ENCODE measurements at places on chromosomes 6 and 20.

- no peak for DNase-seq
These were observed 2.6 kb upstream of the SIRPB1 start for GRCh38 chr20:1622450-1622849.

GRCh38 chr6:169881976-169882375, 130.6 kb downstream of the ERMARD start:
- DNase-seq: no peak

DNA sequence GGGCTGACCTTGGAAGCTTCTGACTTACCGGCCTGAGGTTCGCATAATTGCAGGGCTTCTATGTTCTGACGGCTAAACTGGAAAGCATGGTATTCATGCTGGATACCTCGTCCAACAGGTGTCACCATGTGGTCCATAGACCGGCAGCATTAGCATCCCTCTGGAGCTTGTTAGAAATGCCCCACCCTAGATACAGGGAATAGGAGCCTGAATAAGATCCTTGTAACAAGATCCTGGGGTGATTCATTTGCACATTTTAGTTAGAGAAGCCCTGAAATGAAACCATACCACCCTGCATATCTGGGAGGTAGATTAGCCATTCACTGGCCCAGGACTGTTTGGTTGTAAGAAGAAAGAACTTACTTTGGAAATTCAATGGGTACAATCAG, 77.7 kb downstream of the TMEM170B start:
- no peak for DNase-seq

DNA sequence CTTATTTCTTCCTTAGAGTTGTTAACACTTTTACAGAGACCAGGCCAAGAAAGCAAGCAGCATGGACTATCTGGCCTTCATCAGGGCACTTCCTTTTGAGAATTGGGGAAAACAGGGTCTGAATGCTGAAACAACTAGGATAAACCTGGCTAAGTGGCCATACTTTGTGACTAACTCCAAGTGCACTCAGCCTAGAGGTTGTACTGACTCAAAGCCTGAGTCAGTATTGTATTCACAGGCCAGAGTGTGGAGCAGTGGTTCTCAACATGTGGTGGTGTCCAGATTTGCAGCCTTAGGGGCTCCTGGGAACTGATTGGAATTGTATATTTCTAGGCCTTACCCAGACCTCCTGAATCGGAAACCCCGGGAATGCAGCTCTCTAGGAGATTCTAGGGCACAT, 20.1 kb downstream of the SEC23B start:
- DNase-seq: peak; percentile 30

DNA sequence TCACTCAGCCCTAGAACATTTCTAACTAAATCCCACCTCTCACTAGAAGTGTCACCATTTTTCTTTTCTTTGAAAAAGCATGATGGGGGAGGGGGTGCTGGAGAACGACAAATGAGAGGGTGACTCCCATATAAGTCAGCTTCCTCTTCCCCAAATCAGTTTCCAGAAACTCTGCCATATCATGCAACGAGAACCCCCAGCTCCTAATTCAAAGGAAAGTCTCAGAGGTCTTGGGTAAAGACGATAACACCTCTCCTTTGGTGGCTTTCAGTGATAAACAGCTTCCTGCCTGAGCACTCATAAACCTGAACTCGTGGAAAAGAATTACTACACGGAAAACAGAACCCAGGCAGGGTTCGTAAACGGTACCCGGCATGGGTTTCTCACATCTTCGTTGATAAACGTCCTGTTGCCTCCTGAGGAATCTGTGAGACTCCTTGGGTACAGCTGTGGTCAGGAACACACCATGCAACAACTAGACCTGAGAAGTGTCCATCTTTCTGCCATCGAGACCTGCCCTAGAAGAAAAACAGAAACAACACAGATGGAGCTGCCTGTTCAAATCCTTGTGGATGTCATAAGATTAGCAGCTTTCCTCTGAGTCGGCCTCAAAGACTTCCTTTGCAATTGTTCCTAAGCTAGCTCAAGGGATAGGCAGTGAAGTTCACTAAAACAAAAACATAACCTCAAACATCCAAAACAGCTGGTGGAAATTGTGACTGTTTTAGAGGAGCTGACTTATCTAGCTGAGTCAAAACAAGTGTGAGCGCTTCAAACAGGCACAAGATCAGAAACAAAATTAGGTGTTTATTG, 185.8 kb upstream of the PRDM1 start:
- DNase-seq: no peak

GRCh38 chr20:46128310-46129151, 10.4 kb downstream of the CD40 start:
- no peak for DNase-seq

DNA sequence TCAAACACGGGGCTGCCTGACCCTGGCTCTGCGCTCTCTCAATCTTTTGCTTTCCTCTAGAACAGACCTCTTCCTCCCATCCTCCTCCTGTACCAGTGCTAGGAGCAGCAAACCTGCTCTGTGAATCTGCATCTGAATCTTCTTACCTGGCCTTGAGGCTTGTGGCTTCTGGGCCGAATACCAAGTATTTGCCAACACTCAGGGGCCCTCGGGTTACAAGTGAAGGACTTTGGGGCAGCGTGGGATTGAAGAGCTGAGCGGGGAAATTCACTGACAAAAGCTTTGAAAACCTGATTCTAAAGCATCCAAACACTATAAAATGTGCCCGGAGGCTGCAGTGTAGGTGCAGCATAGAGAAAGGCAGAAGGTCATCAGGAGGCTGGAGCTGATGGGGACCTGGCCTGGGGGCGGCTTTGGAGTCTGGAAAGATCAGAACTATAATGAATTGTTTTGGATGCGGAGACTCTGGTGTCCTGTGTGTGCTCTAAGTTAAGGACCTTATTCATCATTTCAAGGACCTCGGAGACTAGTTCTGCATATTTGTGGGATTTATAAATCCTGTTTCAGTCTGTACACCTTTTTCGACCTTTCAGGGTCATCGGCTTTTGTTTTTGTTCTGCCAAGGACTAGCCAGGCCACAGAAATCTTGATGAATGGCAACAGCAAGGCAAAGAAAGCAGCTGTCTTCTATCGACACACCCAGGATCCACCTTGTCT, 16.4 kb upstream of the IGF2R start:
- no peak for DNase-seq

GRCh38 chr20:32191873-32192272, 15.7 kb downstream of the PLAGL2 start:
- no peak for DNase-seq

- no peak for DNase-seq
These were observed 125.7 kb upstream of the SSTR4 start for GRCh38 chr20:22909436-22909835.

DNA sequence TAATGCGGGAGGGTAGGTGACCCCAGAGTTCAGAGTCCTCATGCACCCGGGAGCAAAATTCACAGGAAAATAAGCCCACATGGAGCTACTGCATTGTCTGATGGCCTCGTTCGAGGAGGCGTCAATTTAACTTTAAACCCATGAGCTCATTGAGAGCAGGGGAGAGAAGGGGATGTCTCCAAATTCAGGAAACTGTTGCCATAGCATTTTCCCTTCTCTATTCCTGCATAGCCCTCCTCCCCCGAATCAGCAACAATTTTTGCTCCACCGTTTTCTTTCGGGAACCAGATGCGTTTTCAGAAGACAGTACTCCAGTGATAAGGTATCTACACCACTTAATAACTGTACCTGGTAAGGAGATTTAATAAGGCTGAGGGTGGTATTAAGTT, 324 bp upstream of the LAMP5 start:
- no peak for DNase-seq

DNA sequence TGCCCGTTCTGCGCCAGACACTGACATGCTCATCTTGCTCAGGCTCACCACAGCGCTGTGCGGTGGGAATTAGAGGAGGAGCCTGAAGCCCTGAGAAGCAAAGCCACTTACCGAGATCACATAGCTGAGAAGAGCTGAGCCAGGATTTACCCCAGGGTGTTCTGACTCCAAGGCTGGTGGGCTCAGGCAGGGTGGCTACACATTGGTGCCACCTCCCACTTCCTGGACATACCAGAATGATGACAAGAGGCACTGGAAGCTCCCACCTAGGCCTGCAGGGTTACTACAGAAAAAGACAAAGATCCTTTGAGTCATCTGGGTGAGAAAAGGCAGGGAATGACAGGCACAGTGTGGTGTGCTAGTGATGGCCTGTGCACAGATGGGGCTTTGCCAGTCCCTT, 24.4 kb upstream of the FKBP1A start:
- DNase-seq: peak; percentile 58

DNA sequence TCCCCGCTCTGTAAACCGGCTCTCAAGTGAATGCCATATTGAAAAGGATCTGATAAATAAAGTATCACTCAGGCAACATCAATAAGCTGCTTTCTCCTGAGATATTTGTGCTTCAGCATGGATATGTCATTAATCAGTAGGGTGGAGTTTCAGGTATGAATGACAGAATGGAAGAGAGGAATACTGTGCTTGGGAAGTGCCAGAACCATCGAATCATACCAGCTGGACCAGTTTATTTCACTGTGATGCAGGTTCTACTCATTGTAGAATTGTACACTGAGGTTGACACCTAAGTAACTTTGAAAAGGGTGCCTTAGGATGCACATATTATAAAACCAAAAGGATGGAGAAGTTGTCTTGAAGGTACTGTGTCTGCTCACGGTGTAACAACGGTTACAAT, 17.9 kb upstream of the TBC1D7 start:
- no peak for DNase-seq

- no peak for DNase-seq
These were observed 19.3 kb upstream of the ZNF831 start for GRCh38 chr20:59144179-59144830.

GRCh38 chr6:34030831-34031624, 114.9 kb downstream of the GRM4 start:
- DNase-seq: no peak

GRCh38 chr6:34157851-34158250, 12.0 kb upstream of the GRM4 start:
- no peak for DNase-seq

DNA sequence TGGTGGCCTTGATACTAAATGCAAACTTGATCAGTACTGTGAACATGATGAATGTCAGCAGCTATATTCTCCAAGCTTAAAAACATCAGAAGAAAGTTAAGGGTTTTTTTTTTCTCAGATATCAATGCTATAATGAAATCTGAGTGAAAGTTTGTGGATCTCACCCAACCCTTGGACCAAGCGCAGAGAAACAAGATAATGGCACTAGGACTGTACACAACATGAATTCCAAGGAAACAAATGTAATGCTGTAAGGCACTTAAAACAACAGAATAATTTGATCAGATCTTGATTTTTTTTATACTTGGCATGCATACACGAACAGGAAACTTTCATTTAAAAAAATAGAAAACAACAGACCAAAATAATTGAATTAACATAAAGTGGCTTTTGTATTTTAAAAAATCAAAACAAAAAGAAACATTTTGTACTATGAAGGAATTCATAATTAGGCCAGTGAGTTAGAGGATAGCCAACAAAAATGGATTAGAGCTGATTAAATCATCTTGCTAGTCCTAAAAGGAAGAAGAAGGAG, 1154.0 kb upstream of the EYS start:
- no peak for DNase-seq

- DNase-seq: no peak
These were observed 166.0 kb upstream of the SCGN start for GRCh38 chr6:25485821-25486534.

GRCh38 chr6:111030008-111031007, 48.5 kb downstream of the RPF2 start:
- no peak for DNase-seq

DNA sequence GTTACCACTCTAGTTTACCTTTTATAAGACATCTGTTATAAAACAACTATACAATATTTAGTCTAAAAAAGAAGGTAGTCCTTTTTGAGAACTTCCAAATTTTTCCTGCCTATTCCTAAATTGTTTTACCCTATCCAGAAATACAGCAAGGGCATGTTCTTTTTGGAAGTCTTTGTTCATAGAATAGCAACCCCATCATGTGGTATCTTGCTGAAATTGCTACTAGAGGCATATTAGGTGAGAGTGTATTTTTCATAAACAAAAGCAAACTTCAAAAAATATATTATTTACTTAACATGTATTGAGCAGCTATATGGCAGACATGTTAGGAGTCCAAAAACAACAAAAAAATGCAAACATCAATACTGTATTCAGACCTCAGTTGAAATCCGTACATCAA, 371.8 kb upstream of the NRSN1 start:
- no peak for DNase-seq

GRCh38 chr20:7029019-7029418, 261.5 kb downstream of the BMP2 start:
- no peak for DNase-seq

- DNase-seq: no peak
These were observed 101.6 kb downstream of the DST start for GRCh38 chr6:56541030-56541600.

Measured in RWPE1 (cell line).